Temporal lobe (tissue), 4 donors: ENCODE measurements at places on chromosomes 16 and 17. TPM values are rescaled to one million over a fixed set of nuclear protein-coding genes. Genes with fewer than 3 reads are reported as not detected.

Gene TPSD1
- not detected for total RNA-seq

Gene FA2H
- total RNA-seq, result 0.49 TPM

Gene IL32
- total RNA-seq, result 2.2 TPM

Gene ACE
- 4.4 TPM for total RNA-seq

Gene LGALS3BP
- total RNA-seq, result 19.7 TPM

Gene KNOP1
- 18.9 TPM for total RNA-seq

Gene AIPL1
- total RNA-seq, result not detected

Gene SCARF1
- 2.5 TPM for total RNA-seq

Gene VAT1L
- total RNA-seq, result 22.1 TPM
